Stimulated activated CD8-positive, alpha-beta memory T cell treated with anti-CD3 and anti-CD28 coated beads, Interleukin-15, amount 100 ng/mL, for 24 hours (primary cell): ENCODE measurements at places on chromosomes 1 and 21.

- no peak for DNase-seq
Observed at GRCh38 chr21:35273333-35273732, 224.2 kb upstream of the RUNX1 start.

- DNase-seq, result no peak
Observed at GRCh38 chr1:19430121-19431068, 54.9 kb downstream of the CAPZB start.

GRCh38 chr1:178434360-178434759 lies 62.4 kb downstream of the CLEC20A start:
- no peak for DNase-seq

GRCh38 chr1:55789466-55789865 lies 574.3 kb upstream of the USP24 start:
- DNase-seq, result no peak

DNA sequence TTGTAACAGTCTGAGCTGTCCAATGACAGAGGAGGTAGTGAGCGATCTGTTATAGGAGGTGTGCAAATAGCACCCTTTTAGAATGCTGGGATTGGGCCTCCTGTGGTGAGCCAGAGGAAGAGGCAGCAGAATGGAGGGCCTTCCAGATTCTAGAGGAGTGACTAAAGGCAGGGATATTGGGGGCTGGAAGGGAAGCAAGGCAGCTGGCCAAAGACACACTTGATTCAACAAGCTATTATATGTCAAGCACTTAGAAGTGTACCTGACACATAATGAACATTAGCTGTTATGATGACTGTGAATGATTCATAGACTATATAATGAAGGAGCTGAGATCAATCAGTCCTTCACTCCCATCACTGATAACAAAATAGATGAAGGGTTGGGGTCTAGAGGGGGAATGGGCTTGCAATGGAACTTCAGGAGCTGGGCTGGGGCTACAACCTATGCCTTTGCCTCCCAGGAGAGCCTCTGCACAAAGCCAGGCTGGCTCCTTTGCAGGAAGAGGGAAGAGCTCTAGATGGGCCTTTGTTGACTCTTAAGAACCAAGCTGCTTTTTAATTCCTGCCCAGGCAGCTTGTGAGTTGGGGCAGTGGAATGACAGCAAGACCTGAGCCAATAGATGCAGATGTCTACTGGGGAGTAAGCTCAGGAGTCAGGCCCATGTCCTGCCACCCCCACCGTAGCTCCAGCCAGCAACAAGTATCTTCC lies 2.3 kb upstream of the MKNK1 start:
- no peak for DNase-seq
